ENCODE measurements at places on chromosomes 12 and 14.
A peak's percentile ranks its signal among the peaks of the same experiment; 100 is the strongest.

DNA sequence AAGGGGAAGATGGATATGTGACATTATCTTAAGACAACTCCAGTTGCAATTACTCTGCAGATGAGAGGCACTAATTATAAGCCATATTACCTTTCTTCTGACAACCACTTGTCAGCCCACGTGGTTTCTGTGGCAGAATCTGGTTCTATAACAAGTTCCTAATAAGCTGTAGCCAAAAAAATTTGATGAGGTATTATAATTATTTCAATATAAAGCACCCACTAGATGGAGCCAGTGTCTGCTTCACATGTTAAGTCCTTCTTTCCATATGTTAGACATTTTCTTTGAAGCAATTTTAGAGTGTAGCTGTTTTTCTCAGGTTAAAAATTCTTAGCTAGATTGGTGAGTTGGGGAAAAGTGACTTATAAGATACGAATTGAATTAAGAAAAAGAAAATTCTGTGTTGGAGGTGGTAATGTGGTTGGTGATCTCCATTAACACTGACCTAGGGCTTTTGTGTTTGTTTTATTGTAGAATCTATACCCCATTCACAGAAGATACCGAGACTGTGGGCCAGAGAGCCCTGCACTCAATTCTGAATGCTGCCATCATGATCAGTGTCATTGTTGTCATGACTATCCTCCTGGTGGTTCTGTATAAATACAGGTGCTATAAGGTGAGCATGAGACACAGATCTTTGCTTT, 36.9 kb downstream of the PSEN1 start:
- no peak for DNase-seq

GRCh38 chr12:123089631-123090353, 61.1 kb downstream of the PITPNM2 start:
- no peak for DNase-seq

DNA sequence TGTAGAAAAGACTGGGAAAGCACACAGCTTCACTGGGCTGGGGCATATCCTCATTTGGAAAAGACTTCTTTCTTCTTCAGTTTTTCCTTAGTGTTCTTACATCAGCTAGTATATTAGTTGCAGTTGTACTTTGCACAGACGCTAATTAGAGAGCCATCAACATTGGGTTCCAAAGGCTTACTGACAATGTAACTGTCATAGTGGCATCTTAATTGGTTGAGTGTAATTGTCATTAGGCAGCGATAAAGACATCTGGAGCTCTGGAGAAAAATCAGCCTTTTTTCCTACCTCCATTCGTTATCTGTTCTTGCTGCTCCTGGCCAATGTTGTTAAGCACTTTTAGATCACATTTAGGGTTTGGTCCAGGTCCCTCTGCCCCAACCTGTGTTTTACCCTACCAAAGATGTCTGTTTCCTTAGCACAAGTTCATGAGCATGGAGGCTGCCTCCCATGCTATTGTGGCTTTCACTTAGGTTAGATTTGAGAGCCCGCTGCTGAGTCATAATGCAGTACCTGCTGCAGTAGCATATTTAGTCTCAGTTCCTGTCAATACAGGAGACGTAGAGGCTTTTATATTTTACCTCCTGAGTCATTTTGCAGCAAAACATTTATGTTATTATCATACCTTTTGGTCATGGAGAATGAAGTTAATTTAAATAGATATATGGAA, 49.2 kb downstream of the FBXW8 start:
- no peak for DNase-seq

GRCh38 chr12:69000540-69001243, 67.7 kb upstream of the CPM start:
- no peak for DNase-seq

DNA sequence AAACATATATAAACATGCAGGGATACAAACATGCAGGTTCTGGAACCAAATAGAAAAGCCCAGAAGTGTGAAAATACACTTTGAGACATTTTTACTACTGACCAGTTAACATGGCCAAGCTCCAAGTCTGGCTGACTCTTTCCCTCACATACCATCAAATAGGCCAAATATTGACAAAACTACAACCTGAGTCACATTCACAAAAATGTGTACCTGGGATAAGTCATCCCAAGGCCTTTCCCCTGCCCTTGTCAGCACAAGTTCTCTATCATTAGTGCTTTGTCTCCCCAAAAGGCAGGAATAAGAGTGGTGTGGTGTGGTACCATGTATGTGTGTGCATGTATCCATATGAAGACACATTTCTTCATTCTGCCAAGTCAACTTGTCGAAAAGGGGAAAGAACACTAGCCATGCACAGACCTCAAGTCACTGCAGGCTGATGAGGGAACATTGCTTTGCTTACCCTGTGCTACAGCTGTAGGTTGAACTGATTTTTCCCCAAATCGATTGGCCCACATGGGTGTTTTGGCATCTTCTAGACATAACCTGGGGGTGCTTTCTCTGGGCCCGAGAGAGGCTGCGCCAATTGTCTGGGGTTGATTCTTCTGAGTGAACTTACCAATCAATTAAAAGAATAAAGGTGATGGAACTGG, 14.9 kb downstream of the HOXC4 start:
- no peak for DNase-seq

GRCh38 chr14:39107591-39107996, 4.6 kb upstream of the SEC23A start:
- no peak for DNase-seq

DNA sequence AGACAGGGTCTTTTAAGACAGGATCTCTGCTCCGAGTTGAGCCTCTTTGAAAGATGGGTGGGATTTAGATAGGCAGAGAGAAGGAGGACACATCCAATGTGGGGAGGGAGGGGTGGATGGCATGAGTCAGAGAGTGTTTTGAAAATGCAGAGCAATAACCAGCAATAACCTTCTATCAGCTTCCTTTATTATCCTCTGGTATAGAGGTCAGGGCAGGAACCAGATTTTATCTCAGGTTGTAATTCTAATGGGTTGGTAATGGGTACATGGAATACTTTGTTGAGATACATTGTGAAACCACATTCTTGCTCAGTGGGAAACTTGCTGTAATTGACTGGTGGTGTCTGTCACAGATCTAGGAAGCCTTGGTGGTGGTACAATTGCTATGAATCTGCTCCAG, 37.6 kb upstream of the CCDC63 start:
- DNase-seq: no peak

DNA sequence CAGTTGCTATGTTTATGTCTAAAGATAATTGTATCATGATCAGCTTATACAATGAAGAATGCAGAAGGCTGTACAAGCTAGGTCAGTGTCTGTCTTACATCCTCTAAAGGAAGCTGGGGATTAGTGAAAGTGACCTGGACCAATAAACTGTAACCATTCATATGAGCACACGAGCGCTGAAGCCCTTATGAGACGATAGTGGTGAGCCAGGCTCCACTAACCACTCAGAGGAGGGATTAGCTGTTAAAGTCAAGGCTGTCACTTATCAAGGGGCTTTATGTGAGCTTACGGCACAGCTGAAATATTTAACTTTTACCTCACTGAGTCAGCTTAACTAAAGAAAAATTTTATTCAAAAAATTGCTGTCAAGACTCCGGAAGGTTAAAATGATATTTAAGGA, 30.3 kb downstream of the NDUFA12 start:
- DNase-seq: no peak

DNA sequence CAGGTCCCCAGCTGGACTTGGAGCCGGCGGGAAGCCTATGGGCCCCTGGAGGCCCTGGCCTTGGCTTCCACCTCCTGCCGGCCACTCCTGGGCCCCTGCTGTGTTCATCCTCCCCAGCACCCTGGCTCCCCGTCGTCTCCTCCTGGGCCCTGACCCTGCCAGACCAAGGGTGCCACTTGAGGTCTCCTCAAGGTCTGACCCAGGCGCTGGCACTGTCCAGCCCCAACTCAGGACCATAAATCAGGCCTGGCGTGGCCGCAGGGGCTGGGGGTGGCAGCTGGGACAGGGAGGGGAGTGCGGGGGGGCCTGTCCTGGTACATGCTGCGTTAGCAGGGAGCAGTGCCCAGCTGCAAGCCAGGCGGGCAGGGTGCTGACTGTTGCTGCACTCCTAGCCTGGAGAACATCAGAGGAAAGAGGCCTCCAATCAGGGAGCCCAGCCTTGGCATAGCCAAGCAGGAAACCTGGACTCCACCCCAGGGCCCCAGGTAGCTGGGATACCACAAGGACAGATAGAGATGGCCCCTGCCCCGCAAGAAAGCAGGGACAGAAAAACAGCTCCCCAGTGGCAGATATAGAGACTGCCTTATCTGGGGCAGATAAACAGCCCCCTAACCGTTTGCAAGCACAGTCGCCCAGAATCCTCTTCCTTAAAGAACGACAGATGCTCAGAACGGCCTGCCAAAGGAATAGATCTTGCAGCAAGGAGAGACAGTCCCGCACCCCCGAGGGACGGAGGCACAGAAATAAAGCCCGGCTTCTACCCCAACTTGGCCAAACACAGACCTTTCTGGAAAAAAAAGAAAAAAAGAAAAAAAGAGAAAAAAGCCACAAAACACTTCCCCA, 6.5 kb upstream of the ATG101 start:
- no peak for DNase-seq

GRCh38 chr14:100530270-100531072, 56.7 kb downstream of the BEGAIN start:
- peak; percentile 17 for DNase-seq

Data from colonic mucosa (tissue), 4 donors.